ENCODE measurements at places on chromosomes 3 and 15.

GRCh38 chr15:85961821-85962220 lies 117.8 kb upstream of the AGBL1 start:
- no peak for DNase-seq

- DNase-seq, result no peak
These were observed 104.1 kb downstream of the TBC1D5 start for GRCh38 chr3:17638356-17638755.

DNA sequence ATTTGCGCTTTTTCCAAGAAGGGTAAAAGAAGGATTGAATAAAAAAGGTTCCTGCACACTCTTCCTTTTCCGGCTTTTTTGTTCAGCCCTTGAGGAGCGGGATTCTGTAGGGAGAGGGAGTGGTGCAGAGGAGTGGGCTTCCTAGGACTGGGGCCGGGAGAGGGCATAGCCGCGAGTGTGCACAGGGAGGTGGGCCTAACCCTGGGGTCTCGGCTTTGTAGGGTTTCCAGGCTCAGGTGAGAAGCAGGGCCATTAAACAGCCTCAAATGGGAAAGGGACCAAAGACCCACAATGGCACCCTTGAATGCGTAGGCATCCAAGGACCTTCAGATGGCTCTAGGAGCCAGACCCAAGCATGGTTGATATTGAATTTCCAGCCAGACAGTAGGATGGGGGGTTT lies 35.4 kb upstream of the RAB6B start:
- DNase-seq, result no peak

DNA sequence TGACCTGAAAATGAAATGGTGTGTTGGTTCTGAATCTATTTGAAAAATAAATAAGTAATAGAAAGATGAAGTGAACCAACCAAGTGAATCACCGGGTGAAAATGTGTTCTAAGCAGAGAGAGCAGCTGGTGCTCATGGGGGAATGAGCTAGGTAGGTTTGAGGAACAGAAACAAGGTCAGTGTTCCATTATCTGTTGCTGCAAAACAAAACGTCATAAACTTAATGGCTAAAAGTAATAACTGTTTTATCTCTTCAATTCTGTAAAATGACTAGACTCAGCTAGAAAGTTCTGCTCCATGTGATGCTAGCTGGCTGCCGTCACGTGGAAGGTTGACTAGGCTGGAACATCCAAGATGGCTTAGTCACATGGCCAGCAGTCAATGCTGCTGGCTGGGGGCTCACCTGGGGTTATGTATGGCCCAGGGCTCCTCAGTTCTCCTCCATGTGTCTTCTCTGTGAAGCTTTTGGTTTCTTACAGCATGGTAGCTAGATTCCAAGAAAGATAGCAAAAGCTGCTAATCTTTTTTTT lies 13.3 kb upstream of the SH3BP5 start:
- no peak for DNase-seq

GRCh38 chr3:25587094-25587493 lies 77.6 kb downstream of the TOP2B start:
- no peak for DNase-seq

DNA sequence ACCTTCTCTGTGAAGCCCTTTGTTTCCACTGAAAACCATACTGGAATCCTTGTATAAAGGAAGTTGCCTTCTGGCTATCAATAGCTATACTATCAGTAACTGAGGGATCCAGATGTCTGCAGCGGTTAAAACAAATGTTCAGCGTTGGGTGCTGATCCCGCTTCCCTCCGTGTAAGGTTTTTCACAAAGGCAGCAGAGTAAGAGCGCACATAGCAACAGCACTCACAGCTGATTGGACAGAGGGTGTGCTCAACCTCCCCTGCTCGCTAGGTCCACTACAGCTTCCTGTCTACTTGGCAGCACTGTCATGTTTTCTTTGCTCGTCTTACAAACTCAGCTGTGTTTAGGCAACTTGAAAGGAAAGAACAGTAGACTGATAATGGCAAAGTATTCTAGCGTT lies 27.3 kb downstream of the ATOSA start:
- peak; percentile 25 for DNase-seq
